Right cardiac atrium (tissue), 5 donors: ENCODE measurements at places on chromosomes 3 and 15. TPM values are rescaled to one million over a fixed set of nuclear protein-coding genes. Genes with fewer than 3 reads are reported as not detected.

Gene ZBTB47
- 99.5 TPM for polyA plus RNA-seq

GRCh38 chr15:73632670-73633058 lies 525 bp downstream of the NPTN start:
- DNase-seq, result no peak

DNA sequence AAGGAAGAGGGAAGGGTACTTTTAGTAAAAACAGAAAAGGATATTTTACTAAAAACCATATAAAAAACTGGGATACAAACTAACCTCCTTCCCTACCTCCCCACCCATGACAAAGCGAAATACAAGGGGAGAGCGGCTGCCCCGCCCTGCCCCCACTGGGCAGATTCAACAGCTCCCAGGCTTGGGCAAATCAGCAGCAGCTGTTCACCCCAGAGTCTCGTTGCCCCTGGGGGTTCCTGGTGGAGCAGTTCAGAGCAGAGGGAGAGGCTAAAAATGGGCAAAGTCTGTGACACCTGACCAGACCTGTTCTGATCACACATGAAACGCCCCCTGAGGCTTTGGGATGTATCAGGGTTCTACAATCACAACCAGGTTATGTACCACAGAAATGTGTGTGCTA lies 2.5 kb upstream of the ETFA start:
- DNase-seq, result no peak

DNA sequence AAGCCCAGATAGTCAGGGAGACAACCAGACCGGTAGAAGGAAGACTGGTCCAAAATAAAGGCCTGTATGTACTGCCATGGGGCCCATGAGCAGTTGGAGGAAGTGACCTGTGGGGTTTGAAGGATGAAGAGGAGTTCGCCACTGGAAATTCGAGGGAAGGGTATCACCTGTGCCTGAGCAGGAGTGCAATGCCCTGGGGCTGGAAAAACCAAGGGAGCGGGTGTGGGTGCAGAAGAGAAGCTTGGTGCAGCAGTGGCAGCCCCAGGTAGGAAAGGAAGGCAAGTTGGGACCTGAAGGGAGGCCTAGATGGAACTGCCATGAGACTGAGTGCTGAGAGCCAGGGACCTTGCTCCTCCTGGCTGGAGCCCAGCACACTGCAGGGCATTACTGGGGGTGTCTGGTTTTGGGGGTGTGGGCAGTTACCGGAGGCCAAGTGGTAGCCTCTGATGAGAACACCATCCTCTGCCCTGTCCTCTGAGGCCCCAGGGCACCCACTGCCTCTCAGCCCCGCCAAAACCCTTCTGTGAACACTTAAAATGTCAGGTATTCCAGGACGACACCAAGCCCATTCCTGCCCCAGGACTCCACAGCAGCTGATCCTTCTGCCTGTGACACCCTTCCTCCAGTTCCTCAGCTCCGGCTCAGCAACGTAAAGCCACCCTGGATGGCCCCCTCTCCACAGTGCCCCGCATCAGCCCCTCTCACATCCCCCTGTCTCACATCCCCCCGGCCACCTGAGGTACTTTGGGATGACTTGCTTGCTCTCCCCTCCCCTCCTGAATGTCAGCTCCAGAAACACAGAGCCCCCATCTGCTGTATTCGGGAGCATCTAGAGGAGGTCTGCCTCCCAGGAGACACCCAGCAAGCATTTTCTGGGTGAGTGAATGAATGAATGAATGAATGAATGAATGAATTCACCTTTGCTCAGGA lies 42.9 kb downstream of the WNT7A start:
- no peak for DNase-seq

GRCh38 chr3:55607844-55608243 lies 120.7 kb upstream of the WNT5A start:
- no peak for DNase-seq

Gene MGA
- 4.2 TPM for polyA plus RNA-seq

Gene TERC
- polyA plus RNA-seq, result not detected

GRCh38 chr3:55676643-55677042 lies 189.5 kb upstream of the WNT5A start:
- no peak for DNase-seq

GRCh38 chr3:50259432-50260026 lies 9.4 kb upstream of the SEMA3B start:
- DNase-seq, result no peak

DNA sequence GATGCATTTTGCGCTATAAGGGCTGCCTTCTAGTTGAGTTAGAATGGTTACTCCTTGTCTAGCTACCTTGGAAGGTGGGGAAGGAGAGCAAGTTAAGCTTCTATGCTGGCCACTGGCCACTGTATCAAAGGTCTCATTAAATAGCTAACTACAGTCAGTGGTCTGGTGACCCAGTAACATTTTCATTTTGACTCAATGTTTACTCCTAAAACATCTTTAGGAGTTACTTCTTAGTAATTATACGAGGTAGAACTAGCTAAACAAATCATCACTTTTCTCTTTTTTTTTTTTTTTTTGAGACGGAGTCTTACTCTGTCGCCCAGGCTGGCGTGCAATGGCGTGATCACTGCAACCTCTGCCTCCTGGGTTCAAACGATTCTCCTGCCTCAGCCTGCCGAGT lies 26.7 kb downstream of the ETV5 start:
- no peak for DNase-seq

GRCh38 chr3:159640225-159640624 lies 348.4 kb upstream of the IL12A start:
- no peak for DNase-seq

- no peak for DNase-seq
These were observed 7.1 kb downstream of the COPS2 start for GRCh38 chr15:49148298-49148697.

- no peak for DNase-seq
These were observed 11.8 kb upstream of the FAM174B start for GRCh38 chr15:92667287-92667904.

Gene CHL1
- polyA plus RNA-seq, result 14.3 TPM

DNA sequence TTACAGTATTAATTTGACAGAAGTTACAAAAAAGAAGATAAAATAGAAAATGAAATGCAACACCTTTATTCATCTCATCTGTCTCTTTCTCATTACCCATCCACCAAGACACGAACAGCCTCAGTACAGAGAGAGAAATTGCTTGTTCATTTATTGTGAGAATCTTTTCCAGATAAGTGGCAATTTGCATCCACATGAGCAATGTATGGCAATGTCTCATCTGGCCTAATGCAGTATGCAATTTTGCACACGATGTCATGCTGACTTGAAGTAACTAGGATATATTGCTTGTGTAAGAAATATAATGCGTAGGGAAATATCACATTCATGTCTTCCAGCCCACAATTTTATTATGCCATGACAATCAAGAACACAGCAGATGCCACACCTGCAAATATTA lies 866.9 kb downstream of the ROBO1 start:
- no peak for DNase-seq

Gene CPNE4
- polyA plus RNA-seq, result 1.0 TPM

GRCh38 chr15:93308026-93308690 lies 219.1 kb upstream of the RGMA start:
- DNase-seq, result no peak

Gene MAGEF1
- polyA plus RNA-seq, result 30.4 TPM

- DNase-seq, result no peak
These were observed 573.3 kb upstream of the TBL1XR1 start for GRCh38 chr3:177770383-177771230.

DNA sequence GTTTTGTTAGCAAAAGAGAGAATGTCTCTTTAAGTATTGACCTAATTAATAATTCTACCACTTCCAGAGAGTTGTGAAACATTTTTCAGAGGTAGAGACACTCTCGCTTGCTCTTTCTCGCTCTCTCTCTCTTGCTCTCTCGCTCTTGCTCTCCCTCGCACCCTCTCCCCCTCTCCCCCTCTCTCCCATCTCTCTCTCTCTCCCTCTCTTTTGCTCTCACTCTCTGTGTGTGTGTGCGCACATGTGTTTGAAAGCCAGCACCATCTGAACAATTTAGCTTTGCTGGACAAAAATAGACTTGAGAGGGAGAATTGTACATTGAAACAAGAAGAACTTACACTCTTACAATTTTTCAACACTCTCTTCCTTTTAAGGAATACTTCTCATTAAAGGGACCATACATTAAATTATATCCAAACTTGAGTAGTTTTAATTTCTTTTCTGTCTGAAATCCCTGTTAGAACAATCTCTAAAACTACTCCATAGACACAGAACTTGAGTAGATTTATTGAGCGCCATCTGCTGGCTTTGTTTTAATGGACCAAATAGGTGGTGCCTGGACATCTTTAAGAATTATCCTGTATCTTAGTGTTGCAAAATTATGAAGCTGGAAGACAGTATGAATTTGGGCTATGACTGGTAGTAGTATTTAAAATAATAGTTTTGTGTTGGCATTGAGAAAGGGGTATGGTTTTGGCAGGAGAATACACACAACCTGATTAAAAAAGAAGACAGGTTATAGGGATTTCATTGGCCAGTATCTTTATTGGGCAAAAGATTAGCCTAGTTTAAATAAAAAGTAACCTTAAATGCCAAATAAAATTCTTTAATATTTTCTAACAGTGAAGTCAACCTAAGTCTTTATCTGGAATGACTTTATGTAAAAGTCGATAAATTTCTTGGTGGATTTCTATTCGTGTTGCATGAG lies 124.6 kb downstream of the AKAP13 start:
- DNase-seq, result no peak

- DNase-seq, result no peak
These were observed 7.1 kb upstream of the ST6GAL1 start for GRCh38 chr3:186923241-186923640.

Gene TICRR
- polyA plus RNA-seq, result 0.09 TPM

DNA sequence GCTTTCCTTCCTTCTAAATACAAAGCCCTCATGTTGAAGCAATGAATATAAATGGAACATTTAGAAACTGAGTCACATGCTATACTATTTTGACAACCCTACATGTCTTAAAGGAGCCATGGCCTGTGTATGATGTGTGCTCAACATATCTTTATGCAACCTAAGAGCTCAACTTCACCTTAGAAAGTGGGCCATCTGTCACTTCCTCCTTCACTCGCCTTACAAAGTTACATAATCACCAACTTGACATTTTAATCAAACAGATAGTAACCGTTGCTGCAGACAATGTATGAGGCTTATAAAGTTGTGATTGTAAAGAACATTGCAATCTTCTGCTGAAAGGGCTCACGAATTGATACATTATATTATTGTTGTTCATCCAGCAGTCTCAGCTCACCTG lies 163.6 kb downstream of the SERPINI1 start:
- DNase-seq, result no peak

DNA sequence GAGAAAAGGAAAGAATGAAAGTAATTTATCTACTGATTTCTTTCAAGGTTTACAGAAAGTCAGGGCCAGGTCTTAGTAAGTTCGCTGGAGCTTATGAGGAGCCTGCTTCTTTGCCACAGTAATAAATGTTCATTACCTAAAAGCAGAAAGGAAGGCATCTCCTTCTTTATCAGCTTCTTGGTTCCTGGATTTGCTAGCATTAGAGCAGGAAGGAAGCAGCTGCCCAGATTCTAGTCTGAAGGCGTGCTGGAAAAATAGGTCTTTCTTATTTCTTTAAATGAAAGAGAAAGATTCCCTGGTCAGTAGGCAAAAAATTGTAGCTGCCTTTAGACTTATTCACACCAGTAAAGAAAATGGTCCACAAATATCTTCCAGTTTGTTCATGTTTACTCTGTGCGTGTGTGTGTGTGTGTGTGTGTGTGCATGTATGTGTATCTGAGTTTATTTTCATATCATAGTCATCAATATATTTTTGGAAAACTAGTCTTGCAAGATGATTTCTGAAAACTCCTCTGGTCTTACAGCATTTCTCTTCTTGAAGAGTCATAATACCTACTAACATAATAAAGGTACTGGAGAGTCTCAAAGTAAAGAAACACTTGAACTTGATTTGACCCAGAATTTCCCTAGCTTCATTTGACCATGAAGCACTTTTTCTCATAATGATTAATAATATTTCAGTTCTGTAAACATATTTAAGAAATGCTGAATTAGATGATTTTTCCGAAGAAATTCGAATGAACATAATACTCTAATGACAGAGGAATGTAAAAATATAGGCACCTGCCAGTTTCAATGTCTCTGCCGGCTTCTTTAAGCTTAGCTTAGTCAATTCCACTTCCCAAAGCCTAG lies 255.3 kb upstream of the ZPLD1 start:
- DNase-seq, result no peak

- DNase-seq, result no peak
These were observed 24.0 kb upstream of the BSN start for GRCh38 chr3:49530231-49530630.

DNA sequence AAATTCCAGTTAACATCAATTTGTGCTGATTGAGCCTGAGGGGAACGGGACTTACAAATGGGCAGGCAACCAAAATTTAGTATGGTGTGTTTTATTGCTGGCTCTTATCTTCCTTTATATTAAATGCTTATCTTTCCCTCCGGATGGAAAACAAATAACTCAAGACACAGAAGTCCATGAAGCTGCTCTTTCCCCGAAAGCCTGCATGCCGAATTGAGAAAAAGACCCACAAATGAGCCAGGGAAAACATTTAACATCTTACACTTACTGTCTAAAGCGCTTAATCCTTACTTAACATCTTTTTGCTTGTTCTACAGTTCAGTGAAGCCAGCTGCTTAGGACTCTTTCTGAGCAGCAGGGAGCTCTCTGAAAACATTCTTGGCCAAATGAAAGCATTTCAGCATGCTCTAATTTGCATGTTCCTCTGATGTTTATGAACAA lies 49.5 kb downstream of the HEG1 start:
- no peak for DNase-seq

Gene HTR3E
- polyA plus RNA-seq, result not detected

GRCh38 chr3:156732715-156733421 lies 58.5 kb downstream of the TIPARP start:
- DNase-seq, result no peak

DNA sequence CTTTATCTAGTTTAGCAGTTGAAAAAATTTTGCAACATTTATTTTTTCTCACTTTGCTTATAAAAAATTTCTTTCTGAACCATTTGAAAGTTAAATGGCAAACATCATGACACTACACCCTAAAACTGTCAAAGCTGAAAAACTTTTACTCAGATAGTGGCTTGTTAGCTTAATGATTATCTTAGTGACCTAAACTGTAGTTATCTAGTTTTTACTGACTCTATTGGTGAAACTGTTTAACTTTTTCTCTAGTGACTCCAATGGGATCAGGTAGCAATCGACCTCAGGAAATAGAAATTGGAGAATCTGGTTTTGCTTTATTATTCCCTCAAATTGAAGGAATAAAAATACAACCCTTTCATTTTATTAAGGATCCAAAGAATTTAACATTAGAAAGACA lies 13.3 kb downstream of the FBXO22 start:
- DNase-seq, result no peak

- no peak for DNase-seq
These were observed 177.0 kb downstream of the OR4M2 start for GRCh38 chr15:22257047-22258008.
